ENCODE measurements at places on chromosomes 12 and 14.

DNA sequence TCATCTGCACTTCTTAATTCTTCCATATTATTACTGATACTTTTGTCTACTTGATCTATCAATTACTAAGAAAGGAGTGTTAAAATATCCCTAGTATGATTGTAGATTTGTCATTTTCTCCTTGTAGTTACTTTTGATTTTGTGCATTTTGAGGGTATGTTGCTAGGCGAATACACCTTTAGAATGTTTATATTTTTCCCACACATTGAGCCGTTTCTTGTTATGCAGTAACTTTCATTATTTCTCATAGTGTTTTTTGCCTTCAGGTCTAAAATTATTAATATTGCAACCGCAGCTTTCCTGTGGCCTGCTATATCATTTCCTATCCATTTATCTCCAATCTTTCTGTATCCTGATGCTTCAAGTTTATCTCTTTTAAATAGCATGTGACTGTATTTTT lies 44.6 kb upstream of the C12orf42 start:
- DNase-seq: no peak

GRCh38 chr12:131555197-131555846 lies 155.6 kb upstream of the SFSWAP start:
- DNase-seq: no peak

- no peak for DNase-seq
Measured at GRCh38 chr12:14327711-14328110, 37.8 kb upstream of the ATF7IP start.

- no peak for DNase-seq
Measured at GRCh38 chr14:93528884-93529558, 98.3 kb downstream of the UNC79 start.

GRCh38 chr14:56136571-56137452 lies 18.6 kb downstream of the PELI2 start:
- no peak for DNase-seq

GRCh38 chr14:72555609-72556000 lies 338.3 kb downstream of the DPF3 start:
- DNase-seq: no peak

DNA sequence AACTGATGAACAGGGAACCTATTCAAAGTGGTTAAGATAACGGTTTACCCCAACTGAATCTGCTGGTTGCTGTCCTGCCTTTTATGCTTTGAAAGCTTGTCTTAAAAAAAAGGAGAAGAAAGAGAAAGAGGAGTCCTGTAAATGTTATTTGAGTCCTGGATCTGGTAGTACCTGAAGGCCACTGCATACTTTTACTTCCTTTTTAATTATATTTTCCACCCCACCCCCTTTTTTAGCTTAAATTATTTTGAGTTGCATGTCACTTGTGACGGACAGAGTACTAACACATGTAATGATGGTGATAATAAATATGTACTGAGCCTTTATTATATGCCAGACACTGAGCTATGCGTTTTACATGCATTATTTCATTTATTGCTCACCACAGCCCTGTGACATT lies 2.5 kb upstream of the AMIGO2 start:
- DNase-seq: no peak

- no peak for DNase-seq
Measured at GRCh38 chr14:64654901-64655300, 49.3 kb upstream of the PLEKHG3 start.

DNA sequence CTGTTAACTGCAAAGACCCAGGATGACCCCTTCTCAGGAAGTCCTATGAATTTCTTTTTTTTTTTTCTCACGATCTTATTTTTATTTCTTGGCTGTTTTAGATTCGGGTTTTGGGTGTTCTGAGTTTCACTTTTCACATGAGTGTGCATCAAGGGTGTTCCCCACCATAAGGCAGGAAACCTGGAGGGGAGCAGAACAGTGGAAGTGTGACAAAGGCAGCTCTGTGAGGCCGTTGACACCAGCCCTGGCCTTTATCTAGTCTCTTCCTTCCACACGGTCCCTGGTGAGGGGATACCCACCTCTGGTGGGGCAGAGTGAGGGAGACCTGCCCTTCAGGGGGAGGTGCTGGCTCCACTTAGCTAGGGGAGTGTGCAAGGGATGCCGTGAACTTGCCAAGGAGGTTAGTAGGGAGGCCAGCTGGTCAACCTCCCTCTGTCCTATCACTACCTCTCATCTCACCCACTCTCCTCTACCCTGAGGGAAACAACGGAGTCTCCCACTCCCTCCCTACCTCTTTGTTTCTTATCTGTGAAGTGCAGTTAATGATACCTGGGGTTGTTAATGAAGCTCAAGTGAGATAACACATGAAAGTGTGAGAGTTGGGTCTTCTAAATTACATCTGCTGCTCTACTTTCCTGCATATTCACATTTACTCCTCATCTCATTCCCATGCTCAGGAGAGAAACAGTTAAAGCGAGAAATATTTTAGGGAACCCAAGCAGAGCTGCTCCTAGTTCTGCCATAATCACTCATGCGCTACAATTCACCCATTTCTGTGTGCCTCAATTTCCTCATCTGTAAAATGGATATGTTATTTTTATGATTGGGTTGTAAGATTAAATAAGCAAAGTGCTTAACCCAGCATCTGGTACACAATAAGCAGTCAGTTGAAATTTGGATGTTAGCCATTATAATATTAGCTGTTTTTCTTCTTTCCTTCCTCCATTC lies 4.4 kb upstream of the GALNT6 start:
- DNase-seq: no peak
